NCI-H2081 treated with DMSO at 0.1 percent for 48 hours (cell line): ENCODE measurements at places on chromosomes 5 and 9.

- DNase-seq: no peak
Measured at GRCh38 chr5:115282131-115282530, 14.3 kb downstream of the CCDC112 start.

DNA sequence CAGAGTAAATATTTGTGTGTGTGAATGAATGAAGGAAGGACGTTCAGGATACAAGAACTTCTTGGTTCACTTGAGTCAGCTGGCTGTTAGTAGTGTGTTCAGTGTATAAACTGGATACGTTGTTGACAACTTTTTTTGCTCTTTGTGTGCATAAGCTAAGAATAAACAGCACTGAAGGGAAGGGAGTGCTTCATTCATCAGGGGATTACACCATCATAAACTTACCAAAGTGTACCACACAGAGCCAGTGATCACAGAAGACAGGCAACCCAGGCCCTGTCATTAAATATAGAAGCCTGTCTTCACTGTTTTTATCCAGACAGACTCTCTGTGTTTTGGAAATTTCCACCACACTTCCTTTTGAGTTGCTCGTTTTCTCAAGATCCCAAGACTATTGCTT, 55.5 kb upstream of the MEF2C start:
- no peak for DNase-seq

GRCh38 chr5:96973532-96974401, 37.9 kb downstream of the LNPEP start:
- no peak for DNase-seq

GRCh38 chr5:142617416-142618129, 68.3 kb downstream of the FGF1 start:
- DNase-seq: no peak

DNA sequence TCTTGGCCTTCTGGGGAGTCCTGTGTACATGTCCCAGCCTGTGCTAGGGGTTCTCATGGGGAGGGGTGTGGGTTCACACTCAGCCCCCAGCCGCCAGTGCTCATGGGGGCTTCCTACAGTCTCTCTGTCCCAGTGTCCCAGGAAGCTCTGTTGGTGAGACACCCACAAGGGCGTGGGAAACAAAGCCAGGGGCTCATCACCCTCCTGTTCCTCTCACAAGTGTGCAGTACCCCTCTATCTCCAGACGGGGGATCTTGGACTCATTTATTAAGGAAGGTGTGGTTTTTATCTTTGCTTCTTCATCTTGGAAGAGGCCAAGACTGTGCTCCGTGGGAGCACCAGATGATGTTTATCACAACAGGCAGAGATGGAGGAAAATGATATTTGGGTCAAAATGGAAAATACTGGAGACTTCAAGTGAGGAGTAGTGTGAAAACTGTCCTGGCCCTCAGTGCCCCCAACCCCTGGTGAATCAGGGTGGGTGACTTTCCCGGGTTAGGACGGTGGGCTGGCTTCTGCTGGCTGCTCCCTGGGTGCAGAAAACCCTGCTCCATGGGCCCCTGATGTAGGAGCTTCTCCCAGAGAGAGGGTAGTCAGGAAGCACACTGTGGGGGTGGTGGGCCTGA, 15.2 kb downstream of the TMEM171 start:
- no peak for DNase-seq

- DNase-seq: no peak
Measured at GRCh38 chr9:8632493-8632892, 832.9 kb upstream of the DMAC1 start.

- DNase-seq: no peak
Measured at GRCh38 chr9:22084336-22085035, 75.4 kb upstream of the CDKN2B start.

DNA sequence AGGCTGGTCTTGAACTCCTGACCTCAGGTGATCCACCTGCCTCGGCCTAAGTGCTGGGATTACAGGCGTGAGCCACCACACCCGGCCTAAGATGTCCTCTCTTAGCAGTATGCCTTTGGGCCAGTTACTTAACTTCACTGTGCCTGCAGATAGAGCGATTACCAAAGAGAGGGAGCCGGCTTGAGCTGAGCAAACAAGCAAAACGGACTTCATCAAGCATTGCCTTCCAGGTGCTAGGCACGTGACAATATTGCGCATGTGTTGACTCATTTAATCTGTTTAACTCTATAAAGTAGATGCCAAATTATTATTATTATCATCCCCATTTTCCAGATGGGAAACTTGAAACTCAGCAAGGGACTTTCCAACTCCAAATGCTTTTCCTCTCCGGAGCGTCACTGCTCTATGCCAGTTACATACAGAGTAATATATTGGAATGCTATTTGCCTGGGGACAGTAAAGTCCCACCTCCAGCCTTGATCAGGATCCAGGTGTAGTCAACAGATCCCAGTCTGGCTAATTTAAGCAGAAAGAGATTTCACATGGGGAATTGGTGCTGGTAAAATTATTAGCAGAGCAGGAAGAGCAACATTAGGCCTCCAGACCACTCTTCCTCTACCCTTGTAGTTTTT, 5.6 kb upstream of the C9orf152 start:
- DNase-seq: no peak

DNA sequence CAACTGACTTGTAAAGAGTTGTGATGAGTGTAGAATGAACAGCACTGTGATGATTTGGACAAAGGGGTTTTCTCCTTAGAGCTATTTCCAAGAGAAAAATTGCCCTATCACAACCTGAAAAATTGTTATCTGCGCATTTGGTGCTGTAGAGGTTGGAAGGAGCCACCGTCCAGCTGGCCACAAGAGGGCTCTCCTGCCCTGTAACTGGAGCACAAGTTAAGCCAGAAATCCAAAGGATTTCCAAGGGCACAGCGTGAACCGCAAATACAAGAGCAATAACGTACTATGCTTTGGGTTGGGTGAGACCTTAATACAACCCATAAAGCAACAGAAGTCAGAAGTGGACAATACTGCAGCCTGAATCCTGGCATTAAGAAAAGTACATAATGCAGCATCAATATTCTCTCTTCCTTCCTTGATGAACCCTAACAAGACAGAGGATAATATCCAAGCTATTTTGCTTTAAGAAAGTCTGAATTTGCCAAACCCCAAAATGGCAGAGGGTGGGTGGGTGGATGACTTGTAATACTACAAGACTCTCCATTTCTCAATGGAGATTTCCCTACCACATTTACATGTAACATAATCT, 56.8 kb upstream of the SMIM32 start:
- DNase-seq: no peak

DNA sequence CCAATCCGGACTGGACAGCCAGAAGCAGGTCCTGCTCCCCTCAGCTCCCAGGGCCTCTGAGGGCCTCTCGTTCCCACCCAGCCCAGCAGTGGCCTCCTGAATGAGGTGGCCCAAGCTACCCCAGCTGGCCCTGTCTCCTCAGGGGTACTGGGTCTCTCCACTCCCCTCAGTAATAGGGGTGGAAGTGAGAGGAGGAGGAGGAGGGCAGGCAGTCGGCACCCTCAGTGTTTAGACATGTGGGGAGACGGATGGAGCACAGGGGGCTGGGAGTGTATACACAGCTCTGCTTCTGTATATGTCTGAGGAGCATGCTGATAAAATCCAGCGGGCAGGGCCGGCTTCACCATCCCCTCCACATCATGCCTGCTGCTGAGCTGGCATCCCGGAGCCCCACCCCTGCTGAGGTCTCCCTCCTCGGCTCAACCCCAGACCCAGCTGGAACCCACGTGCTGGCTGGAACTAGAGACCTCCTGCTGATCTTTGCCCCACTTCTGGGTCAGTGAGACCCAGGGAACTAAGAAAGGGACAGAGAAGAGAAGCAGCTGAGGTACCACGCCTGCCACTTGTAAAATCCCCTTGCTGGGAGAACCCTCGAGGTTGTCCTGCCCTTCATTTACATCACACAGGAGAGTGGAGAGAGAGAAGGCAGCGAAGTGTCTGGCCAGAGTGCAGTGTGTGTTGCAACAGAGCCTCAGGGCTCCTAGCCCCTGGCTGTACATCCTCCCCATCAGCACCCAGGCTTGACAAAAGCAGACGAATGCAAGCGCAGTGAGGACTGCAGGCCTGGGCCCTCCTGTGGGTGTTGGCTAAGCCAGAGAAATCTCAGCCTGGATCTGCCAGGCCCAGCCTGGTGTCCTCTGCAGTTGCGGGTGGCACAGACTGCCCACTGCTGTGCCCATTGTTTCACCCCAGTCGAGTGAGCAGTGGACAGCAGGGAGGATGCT, 77.5 kb downstream of the PSD2 start:
- DNase-seq: no peak

GRCh38 chr5:141850244-141850768, 27.9 kb downstream of the PCDH1 start:
- DNase-seq: no peak

DNA sequence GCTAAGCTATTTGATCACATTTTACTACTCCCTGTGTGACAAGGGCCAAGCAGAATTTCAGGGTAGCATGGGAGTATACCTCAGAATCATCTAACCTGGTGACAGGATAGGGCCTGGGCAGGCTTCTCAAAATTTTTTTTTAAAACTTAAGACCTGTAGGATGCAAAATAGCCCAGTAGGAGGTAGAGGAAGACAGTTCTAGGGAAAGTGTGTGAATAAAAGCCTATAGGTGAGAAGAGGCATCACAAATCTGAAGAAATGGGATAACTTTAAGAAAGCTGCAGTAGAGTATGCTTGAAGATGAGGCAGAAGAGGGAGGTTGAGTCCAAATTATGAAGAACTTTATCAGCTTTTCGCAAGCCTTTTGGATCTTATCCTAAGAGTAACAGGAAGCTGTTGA, 32.3 kb downstream of the CNTRL start:
- DNase-seq: no peak

GRCh38 chr5:130166839-130167490, 262.7 kb downstream of the CHSY3 start:
- DNase-seq: no peak
